T1000 (cell line): ENCODE measurements at places on chromosomes 1 and 21.

GRCh38 chr1:22799971-22800370, 89.3 kb downstream of the EPHB2 start:
- DNase-seq, result no peak

- no peak for DNase-seq
Measured at GRCh38 chr1:89927049-89927448, 67.9 kb upstream of the ZNF326 start.

DNA sequence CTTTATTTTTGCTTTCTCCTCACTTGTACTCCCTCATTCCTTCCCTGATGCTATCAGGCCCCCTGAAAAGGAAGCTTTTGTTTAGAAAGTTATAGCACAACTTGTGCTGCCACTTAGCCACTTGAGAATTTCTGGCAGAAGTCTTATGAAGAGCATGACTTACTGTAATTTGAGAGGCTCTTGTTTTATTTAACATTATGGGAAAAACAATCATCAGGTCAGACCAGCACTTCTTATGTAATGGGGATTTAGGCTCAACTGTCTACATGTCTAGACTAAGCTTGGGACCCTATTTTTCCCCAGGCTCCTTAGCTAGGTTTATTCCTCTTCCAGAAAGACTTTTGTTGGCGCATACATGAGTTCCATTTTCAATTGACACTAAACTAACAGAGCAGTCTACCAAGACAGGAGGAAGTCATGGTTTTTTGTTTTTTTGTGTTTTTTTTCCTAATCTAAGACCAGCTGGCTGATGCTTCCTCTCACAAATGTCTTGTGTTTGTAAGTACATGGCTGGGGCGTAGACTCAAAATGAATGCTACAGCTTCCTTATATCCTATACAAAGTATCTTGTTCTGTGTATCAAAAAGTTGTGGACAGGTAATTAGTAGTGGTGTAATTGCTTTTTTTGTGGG, 31.5 kb downstream of the TNFSF4 start:
- DNase-seq, result no peak

DNA sequence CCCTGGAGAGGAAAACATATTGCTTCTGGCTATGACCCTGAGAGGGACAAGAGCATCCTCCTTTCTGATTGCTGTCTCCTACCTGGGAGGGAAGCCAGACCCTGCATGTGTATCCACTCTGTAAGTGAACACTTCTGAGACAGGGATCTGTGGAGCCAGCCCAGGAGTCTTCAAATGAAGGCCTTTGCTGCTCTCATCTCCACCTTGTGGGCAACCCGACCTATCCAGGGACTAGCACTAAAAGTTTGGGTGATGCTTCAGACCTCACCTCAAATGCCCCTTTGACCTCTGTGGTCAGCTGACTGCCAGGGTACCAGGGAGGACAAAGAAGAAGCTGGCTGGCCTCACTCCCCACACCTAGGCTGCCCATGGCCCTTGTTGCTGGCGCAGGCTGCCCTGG, 64.7 kb downstream of the KCND3 start:
- DNase-seq, result no peak

- no peak for DNase-seq
Measured at GRCh38 chr1:212238552-212238951, 46.7 kb upstream of the PPP2R5A start.

DNA sequence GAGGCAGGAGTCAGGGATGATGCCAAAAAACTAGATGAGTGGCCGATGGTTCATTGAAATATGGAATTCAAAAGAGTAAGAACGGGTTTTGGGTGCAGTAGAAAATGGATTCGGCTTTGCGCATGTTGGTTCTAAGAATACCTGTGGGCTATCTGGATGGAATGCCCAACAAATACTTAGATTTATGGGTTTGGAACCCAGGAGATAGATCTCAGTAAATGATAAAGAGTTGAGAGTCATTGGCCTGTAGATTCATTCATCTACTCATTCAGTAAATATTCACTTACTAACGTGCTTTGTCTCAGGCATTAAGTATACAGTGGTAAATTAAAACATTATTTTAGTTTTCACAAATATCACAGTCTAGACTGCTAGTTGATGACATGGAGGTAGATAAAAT, 247.7 kb downstream of the NFIA start:
- no peak for DNase-seq

- DNase-seq, result no peak
Measured at GRCh38 chr1:171295821-171296220, 18.2 kb upstream of the FMO4 start.

DNA sequence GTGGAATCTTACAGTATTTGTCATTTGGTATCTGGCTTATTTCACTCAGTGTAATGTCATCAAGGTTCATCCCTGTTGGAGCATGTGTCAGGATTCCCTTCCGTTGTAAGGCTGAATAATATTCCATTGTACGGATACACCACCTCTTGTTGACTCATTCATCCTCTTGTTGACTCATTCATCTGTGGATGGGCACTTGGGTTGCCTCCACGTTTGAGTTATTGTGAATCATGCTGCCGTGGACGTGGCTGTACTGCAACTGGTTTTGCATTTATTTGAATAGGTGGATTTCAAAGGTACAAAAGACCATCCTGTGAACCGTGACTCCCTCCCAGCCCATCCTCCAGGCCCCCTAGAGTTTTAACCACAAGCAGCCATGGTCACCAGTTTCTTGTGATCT, 11.9 kb upstream of the TCP10L start:
- peak; percentile 66 for DNase-seq

DNA sequence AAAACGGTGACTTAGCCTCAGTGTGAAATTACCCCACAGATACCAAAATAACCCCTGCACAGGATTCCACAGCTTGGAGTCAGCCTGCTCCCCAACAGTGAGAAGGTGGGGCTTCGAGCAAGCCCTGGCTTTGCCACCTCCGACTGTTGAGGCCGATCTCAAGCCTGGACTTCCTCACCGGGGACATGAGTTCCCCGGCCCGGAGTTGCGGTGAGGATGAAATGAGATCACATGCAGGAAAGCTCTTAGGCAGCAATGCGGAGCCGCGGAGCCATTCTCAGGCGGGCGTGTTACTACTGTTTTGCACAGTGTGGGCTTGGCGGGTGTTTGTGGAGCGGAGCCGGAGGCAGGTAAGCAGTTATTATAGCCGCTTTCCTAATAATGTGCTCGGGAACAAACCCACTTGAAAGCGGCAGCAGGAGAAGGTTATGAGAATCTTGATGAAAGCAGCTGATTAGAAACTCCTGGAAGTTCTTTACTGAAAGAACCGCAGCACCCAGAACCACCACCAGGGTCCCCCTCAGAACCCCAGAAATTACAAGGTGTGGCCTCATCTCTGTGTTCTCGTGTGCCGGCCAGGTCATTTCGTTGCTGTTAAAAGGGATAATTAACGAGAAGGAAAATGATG, 3.9 kb upstream of the CLSTN1 start:
- DNase-seq, result no peak

DNA sequence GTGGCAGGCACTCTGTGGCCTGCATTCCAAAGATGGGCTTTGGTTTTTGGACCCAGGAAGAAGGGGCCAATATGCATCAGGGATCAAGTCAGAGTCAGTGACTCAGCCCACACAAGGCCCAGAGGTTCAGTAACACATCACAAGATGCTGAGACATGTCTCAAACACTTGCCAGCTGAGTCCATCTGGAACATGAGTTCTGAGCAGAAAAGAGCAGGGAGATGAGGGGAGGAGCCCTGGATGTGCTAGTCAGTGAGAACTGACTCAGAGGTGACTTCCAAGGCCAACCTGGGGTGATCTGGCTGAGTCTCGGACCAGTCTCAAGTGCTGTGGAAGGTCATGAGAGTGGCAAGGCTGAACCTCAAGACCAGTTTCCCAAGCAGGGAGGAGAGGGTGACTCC, 150.1 kb downstream of the CDC7 start:
- DNase-seq, result peak; percentile 85

DNA sequence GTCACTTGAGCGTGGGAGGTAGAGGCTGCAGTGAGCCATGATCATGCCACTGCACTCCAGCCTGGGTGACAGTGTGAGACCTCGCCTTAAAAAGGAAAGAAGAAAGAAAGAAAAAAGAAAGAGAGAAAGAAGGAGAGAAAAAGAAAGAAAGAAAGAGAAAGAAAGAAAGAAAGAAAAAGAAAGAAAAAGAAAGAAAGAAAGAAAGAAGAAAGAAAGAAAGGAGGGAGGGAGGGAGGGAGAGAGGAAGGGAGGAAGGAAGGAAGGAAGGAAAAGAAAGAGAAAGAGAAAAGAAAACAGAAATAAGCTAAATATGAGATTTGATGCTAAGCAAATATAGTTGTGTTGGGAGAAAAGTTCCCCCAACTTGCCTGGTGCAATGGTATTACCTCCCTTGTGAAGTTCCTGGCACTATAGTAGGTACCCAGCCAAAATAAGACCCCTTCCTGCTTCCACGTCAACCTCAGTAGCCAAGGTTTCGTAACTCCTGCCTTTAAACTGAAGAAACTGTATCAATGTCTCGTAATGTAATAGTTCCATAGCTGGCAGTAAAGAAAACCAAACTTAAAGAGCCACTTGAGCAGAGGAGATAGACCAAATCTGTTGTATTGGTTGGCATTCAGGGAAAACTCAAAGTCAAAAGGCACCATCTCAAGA, 88.1 kb upstream of the HNRNPU start:
- DNase-seq, result no peak

GRCh38 chr1:115246526-115246925, 91.5 kb downstream of the NGF start:
- no peak for DNase-seq

GRCh38 chr1:5161372-5161771, 507.0 kb downstream of the AJAP1 start:
- no peak for DNase-seq

DNA sequence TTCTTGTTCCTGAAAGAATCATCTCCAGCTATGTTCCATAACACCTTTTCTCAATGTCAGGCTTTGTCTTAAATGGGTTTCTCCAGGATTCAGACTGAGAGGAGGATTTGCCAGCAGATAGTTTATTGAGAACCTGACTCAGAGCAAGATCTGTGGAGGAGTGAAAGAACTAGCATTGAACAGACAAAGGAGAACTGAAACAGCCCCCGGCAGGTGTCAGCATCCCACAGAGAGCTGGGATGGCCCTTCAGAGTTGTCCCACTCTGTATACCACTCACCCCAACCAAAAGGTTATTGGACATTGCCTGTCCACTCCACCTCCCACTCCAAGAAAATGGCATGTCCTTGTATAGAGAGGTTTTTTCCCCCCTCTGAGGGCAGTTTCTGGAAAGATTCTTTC, 270.7 kb downstream of the PAPPA2 start:
- DNase-seq, result no peak

GRCh38 chr1:147822292-147822691, 61.9 kb upstream of the GJA5 start:
- DNase-seq, result no peak
